ENCODE measurements at places on chromosomes 7 and 10. TPM values are rescaled to one million over a fixed set of nuclear protein-coding genes. Genes with fewer than 3 reads are reported as not detected.

DNA sequence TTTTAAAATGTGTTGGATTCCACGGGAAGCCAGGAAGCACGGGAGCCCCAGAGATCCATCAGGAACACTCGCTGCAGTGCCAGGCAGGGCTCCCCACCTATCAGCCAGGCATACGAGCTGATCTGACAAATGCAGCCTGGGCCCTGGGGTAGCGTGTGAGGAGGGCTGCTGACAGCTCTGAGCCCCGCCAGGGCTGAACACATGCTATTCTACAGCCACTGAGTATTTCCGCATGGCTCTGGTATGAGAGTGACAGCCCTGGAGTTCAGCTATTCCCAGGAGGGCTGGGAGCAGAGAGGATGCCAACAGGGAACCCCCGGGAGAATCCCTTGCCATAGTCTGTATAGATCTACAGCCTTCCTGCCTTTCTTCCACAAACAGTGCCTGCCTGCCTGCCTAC lies 237.3 kb upstream of the ZMIZ1 start:
- H3K27me3 ChIP-seq, result peaks cover 28% of the 10 kb centered on the region
- H3K4me1 ChIP-seq, result peaks cover 12% of the 10 kb centered on the region
- DNase-seq, result no peak
- no peaks in the 10 kb centered on the region for H3K36me3 ChIP-seq
- H3K4me3 ChIP-seq, result no peak overlapping the region

The DYNC1I1 gene
- 2.2 TPM for total RNA-seq

The FBXL13 gene
- total RNA-seq, result 2.2 TPM

DNA sequence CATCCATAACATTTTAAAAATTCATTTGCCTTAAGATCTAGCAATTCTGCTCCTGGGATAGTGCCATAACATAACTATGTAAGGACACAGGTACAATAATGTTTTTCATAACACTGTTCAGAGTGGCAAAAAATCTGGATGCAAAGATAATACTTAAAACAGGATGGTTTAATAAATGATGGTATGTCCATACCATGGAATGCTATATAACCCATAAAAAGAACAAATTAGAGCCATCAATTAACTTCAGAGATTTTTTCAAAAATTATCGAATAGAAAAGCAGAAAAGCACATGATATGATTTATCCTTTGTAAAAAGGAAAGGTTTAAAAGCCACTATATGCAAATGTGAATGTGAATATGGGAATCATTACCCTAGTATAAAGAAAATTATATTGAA lies 193.4 kb upstream of the LRRN3 start:
- H3K27ac ChIP-seq, result no peak overlapping the region
- no peaks in the 10 kb centered on the region for H3K4me1 ChIP-seq
- H3K4me3 ChIP-seq, result no peak overlapping the region
- no peak for DNase-seq

DNA sequence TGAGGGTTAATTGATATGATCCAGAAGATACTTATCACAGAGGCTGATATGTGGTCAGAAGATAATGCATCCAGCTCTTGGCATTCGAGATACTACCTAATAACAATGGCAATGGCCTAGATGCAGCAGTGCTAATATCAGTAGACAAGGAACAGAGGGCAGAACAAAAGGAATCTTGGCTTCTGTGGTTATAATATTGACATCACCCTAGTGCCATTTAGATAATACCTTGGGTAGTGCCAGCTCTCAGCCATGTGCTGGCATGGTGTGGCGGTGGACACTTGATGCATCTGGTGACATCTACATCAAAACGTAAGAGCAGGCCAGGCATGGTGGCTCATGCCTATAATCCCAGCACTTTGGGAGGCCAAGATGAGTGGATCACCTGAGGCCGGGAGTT lies 101.8 kb downstream of the CALN1 start:
- DNase-seq, result no peak
- H3K4me1 ChIP-seq, result no peaks in the 10 kb centered on the region
- H3K36me3 ChIP-seq, result no peaks in the 10 kb centered on the region
- H3K27ac ChIP-seq, result no peak overlapping the region

DNA sequence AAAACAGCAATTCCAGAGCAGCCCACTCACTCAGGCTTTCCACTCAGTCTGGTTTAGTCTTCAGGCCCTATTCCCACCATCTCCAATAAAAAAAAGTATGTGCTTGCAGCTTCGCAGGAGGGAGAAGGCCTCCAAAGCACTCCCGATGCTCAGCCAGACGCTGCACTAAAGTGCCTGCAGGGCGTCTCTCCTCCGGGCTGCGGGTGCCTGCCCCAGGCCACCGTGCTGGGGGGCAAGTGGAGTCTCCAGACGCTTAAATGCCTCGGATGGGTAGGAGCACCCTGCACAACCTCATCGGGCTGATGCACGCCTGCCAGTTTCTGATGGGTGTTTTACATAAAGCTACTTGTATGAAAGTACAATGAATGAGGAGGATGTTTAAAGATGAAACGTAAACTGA lies 31.3 kb upstream of the NCAPG2 start:
- no peak overlapping the region for H3K4me3 ChIP-seq
- no peak for DNase-seq
- no peaks in the 10 kb centered on the region for H3K27me3 ChIP-seq
- no peak overlapping the region for H3K27ac ChIP-seq
- H3K36me3 ChIP-seq, result peaks cover 59% of the 10 kb centered on the region

The DOCK4 gene
- 31.8 TPM for total RNA-seq

DNA sequence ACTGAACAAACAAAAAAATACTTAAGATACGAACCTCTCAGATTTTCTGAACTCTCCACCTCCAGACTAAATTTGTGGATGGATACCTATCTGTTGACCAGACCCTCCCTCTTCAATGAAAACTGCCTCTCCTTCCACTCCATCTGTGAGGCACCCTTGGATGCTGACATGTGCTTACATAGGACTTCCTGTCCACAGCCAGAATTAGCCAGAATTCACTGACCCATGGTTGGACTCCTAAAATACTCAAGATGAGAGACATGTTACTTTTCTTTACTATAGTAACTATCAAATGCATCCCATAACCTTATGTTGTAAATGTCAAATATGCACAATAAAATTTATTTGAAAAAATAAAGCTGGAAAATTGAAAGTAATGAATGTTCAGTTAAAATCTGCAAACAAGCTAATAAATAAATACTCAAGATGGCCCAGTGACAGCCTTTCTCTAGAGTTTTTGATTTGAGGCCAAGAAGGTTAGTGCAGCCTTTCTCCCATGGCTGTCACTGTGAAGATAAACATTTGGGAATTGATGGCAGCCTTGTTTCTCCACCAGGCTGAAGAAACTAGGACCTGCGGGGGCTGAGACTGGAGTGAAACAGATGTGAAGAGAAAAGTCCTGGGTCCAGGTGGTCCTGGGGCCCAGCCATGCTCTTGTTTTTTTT lies 287.0 kb downstream of the ZEB1 start:
- H3K4me1 ChIP-seq, result peaks cover 12% of the 10 kb centered on the region
- H3K27me3 ChIP-seq, result no peaks in the 10 kb centered on the region
- H3K27ac ChIP-seq, result no peak overlapping the region
- no peaks in the 10 kb centered on the region for H3K36me3 ChIP-seq
- no peak for DNase-seq

DNA sequence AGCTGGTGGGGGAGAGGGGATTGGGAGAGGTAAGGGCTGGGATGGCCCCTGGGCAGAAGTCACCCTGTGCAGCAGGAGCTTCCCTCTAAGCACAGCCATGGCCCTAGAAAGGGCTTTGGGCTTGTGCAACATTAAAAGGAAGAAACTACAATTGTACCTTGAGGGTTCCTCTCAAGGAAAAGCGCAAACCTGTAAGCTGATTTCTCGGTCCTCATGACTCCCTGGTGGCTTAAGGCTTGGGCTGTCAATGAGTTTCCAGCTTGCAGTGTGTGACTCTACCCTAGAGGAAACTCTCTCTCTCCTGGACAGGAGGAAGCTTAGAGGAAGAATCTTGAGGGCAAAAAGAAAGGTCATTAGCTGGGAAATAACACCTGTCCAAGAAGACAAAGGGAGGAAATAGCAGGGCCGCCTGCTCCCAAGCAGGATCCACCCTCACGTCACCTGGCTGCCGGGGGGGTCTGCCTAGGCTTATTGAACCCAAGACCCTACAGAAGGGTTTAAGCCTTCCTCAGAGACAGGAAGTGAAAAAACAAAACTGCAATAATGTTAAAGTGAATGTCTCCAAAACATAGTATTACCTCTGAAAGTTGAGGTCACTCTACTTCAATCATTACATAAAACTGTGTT lies 112.5 kb downstream of the WDR11 start:
- no peaks in the 10 kb centered on the region for H3K27me3 ChIP-seq
- H3K4me1 ChIP-seq, result no peaks in the 10 kb centered on the region
- H3K36me3 ChIP-seq, result no peaks in the 10 kb centered on the region
- no peak overlapping the region for H3K27ac ChIP-seq
- H3K4me3 ChIP-seq, result no peak overlapping the region

DNA sequence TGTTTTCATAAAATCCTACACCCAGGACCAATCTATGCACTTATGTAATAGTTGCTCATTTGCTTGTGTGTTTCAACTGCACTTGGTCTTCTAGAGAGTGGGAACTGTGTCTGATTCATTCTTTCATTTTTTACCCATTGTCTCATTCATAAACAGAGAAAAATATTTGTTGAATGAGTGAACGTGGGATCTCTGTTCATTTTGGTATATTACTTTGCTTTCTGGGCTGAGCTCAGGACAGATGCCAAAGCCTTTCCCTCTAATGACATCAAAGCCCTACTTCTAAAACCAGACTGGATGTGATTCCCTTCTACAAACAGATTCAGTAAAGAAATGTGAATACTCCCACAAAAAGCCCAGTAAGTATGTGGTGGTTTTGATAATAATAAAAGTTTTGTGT lies 145.2 kb downstream of the ST7 start:
- DNase-seq, result peak; percentile 55
- peaks cover 14% of the 10 kb centered on the region for H3K4me1 ChIP-seq
- peak overlapping the region; percentile 96 for H3K27ac ChIP-seq
- H3K4me3 ChIP-seq, result no peak overlapping the region
- no peaks in the 10 kb centered on the region for H3K27me3 ChIP-seq
- no peaks in the 10 kb centered on the region for H3K36me3 ChIP-seq

The JCAD gene
- total RNA-seq, result 47.0 TPM

- no peak overlapping the region for H3K4me3 ChIP-seq
- H3K27ac ChIP-seq, result no peak overlapping the region
- H3K4me1 ChIP-seq, result no peaks in the 10 kb centered on the region
- no peak for DNase-seq
Observed at GRCh38 chr7:24863626-24864025, 106.4 kb upstream of the GSDME start.

GRCh38 chr7:102122026-102122425 lies 164.6 kb upstream of the SH2B2 start:
- H3K27ac ChIP-seq, result peak overlapping the region; percentile 87
- H3K4me3 ChIP-seq, result no peak overlapping the region
- H3K27me3 ChIP-seq, result no peaks in the 10 kb centered on the region
- H3K36me3 ChIP-seq, result no peaks in the 10 kb centered on the region
- DNase-seq, result peak; percentile 83

DNA sequence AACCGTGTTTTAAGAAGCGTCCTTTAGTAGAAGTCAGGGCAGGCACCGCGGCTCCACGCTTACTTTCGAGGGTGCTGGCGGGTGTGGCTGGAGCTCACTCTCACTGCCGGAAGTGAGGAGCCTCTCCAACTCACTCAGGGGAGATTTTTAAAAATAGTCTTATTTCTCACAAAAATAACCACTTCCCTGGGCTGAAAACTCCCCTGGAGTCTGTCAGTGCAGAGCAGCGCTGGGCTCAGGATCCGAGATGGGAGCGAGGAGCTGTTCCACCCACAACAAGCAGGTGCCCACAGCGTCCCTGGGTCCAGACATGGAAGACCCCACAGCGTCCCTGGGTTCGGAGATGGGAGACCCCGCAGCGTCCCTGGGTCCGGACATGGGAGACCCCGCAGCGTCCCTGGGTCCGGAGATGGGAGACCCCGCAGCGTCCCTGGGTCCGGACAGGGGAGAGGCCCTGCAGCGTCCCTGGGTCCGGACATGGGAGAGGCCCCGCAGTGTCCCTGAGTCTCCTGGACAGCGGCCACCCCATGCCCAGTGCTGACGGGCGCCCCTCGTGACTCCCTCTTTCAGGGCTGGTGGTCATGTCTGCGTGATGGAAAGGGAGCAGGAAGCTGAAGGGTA lies 51.2 kb downstream of the VIPR2 start:
- no peaks in the 10 kb centered on the region for H3K27me3 ChIP-seq
- H3K4me3 ChIP-seq, result no peak overlapping the region
- H3K27ac ChIP-seq, result no peak overlapping the region
- H3K36me3 ChIP-seq, result no peaks in the 10 kb centered on the region
- no peaks in the 10 kb centered on the region for H3K4me1 ChIP-seq

DNA sequence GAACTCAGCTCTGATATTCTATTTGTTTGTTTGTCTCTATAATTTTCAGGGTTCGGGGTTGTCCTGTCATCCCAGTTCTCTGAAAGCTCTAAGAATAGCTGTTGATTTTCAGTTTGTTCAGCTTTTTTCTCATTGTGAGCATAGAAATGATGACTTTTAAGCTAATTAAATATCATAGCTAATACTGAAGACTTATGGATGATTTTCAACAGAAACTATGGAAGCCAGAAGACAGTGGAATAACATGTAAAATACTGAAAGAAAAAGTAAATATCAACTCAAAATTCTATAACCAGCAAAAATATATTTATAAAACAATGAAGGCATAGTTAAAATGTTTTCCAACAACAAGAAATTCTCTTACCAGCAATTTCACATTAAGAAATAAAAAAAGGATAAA lies 96.4 kb upstream of the ETV1 start:
- H3K27me3 ChIP-seq, result no peaks in the 10 kb centered on the region
- no peak overlapping the region for H3K27ac ChIP-seq
- no peaks in the 10 kb centered on the region for H3K4me1 ChIP-seq
- DNase-seq, result no peak
- no peak overlapping the region for H3K4me3 ChIP-seq

The NEUROD6 gene
- total RNA-seq, result not detected

DNA sequence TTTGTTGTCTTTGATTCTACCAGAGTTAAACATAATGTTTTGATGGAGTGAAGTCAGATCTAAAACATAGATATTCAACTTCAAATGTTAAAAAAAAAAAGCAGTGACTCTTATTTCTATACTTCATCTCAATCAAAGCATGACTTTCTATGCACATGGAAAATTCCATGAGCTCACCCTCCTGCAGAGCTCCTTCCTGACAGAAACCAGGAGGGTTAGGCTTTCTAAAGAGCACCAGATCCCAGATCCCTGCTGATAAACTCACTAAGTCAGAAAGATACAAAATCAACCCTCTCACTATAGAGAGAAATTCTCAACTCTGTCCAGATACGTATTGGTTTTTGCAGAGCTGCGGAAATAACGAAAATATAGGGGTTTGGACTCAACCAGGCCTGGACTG lies 122.6 kb downstream of the FAM107B start:
- no peak for DNase-seq
- no peak overlapping the region for H3K27ac ChIP-seq
- no peak overlapping the region for H3K4me3 ChIP-seq
- no peaks in the 10 kb centered on the region for H3K27me3 ChIP-seq

DNA sequence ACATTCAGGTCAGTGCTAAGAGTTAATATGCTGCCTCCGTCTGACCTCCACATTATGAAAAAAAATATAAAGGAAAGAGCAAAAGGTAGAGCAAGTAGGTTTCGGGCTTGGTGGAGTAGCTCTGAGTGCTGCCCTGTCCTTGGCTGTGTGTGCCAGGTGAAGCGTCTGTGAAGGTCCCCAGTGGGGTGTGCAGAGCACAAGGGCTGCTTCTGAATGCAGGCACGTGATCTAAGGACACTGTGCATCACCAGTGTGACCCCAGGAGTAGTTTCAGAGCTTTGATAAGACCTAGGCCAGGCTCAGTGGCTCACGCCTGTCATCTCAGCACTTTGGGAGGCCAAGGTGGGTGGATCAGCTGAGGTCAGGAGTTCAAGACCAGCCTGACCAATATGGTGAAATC lies 36.0 kb downstream of the KLF6 start:
- no peak overlapping the region for H3K4me3 ChIP-seq
- no peaks in the 10 kb centered on the region for H3K27me3 ChIP-seq
- no peaks in the 10 kb centered on the region for H3K36me3 ChIP-seq
- H3K4me1 ChIP-seq, result peaks cover 6% of the 10 kb centered on the region
- DNase-seq, result no peak

Measured in osteoblast (primary cell).